ENCODE measurements at places on chromosomes 7 and 10.
A peak's percentile ranks its signal among the peaks of the same experiment; 100 is the strongest.

GRCh38 chr10:114181971-114182370 lies 2.8 kb downstream of the TDRD1 start:
- H3K27me3 ChIP-seq = peaks cover 10% of the 10 kb centered on the region
- no peak overlapping the region for H3K27ac ChIP-seq
- H3K4me3 ChIP-seq = no peak overlapping the region
- no peaks in the 10 kb centered on the region for H3K4me1 ChIP-seq

DNA sequence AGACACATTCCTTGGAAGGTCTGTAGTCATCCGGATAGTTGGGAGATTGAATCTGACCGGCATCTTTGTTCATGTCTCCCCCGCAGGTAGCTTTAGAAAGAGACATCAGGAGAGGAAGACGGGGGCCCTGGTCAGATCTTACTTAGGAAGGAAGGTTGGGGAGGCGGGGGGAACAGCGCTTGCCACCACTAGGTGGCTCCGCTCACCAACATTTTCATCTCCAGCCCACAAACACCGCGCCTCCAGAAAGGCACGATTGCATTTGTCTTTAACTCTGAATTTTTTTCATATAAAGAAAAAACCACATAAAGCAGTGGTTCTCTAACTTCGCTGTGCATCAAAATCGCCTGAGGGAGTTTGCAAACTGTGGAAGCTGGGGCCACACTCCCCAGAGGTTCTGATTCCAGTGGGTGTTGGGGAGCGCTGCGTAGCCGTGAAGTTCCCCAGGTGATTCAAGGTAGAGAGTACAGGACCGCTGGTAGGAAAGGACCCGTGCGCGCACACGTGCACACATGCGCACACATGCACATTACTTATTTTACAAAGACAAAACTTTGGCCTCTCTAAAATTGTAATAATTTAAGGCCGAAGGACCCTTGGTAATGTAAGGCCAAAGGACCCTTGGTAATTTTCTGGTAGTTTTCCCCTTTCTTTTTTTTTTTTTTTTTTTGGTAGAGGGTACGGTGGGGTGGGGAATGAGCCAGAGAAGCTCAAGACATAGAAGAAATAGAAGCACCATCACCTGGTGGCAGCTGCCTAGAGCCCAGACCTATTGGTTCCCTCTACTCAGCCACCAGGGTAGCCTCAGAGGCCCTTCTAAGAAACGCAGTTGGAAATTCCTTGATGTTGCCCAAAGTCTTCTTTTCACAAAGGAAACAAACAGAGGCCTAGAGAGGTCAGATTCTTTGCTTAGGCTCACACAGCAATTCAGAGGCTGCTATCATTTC lies 37.4 kb upstream of the OPALIN start:
- H3K27ac ChIP-seq = no peak overlapping the region
- no peaks in the 10 kb centered on the region for H3K4me1 ChIP-seq
- H3K36me3 ChIP-seq = no peaks in the 10 kb centered on the region
- H3K27me3 ChIP-seq = peaks cover 49% of the 10 kb centered on the region
- DNase-seq = peak; percentile 52
- no peak overlapping the region for H3K4me3 ChIP-seq

DNA sequence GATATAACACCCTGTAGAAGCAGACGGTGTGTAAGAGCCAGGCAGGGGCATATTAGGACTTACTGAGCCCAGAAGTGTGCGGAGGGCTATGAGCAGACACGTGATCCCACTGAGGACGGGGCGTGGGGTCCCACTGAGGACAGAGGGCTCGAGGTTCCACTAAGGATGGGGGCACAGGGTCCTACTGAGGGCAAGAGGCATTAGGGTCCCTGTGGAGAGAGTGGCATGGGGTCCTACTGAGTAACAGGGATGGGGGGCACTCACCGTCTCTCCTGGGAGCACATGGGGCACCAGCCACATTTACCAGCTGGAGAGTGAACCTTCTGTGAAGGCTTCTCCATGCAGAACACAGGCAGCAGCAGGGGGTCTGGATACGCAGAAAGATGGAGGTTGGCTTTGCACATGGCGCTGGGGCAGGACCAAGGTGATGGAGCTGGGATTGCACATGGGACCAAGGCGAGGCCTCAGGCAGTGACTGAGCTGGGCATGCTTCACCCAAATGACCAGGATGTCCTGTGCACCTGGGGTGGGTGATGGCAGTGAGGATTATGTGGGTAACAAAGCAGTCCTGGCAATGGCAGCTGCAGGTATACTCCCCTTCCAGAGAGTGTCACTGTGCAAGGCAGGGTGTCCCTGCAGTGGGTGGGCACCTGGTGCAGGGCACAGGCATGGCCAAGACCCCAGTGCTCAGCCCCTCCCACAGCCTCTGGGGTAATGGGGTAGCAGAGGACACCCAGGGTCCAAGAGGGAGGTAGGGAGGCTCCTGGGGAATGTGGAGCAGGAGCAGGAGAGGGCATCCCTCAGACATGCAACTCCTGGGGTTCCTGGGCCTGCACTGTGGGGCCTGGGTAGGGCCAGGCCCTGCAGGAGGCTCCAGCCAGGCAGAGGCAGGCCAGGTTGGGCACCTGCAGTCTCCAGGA lies 278.1 kb downstream of the TCERG1L start:
- DNase-seq = no peak
- no peak overlapping the region for H3K27ac ChIP-seq
- H3K4me3 ChIP-seq = no peak overlapping the region
- H3K27me3 ChIP-seq = no peaks in the 10 kb centered on the region

- no peak overlapping the region for H3K27ac ChIP-seq
- H3K27me3 ChIP-seq = peaks cover 44% of the 10 kb centered on the region
- no peak overlapping the region for H3K4me3 ChIP-seq
- no peaks in the 10 kb centered on the region for H3K36me3 ChIP-seq
These were observed 10.6 kb downstream of the ATP6V1F start for GRCh38 chr7:128873234-128873633.

GRCh38 chr7:8500286-8500685 lies 66.9 kb downstream of the NXPH1 start:
- no peak for DNase-seq
- H3K36me3 ChIP-seq = no peaks in the 10 kb centered on the region
- no peak overlapping the region for H3K27ac ChIP-seq
- no peaks in the 10 kb centered on the region for H3K27me3 ChIP-seq

DNA sequence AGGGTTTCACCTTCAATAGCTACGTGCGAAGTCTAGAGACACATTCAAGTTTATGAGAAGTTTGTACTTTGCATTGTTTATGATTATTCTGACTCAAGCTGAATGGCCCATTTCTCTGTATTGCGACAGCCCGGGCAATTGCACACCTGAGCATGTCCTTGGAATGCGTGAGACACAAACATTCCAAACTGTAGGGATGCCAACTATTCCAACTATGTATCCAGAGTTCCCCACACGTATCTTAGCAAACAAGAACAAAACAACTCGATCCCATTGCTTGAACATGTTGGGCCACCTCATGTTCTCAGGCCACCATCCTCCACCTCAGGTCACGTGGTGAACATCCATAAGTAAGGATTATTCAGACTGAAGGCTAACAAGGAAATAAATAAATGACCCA lies 51.4 kb upstream of the EGFR start:
- DNase-seq = no peak
- no peak overlapping the region for H3K4me3 ChIP-seq
- peaks cover 27% of the 10 kb centered on the region for H3K4me1 ChIP-seq
- no peaks in the 10 kb centered on the region for H3K27me3 ChIP-seq
- H3K36me3 ChIP-seq = peaks cover 11% of the 10 kb centered on the region

GRCh38 chr10:100670828-100671479 lies 74.4 kb upstream of the PAX2 start:
- H3K4me1 ChIP-seq = no peaks in the 10 kb centered on the region
- DNase-seq = no peak
- H3K27me3 ChIP-seq = peaks cover 32% of the 10 kb centered on the region
- H3K27ac ChIP-seq = no peak overlapping the region
- H3K4me3 ChIP-seq = no peak overlapping the region
- H3K36me3 ChIP-seq = no peaks in the 10 kb centered on the region

- no peak for DNase-seq
- H3K27ac ChIP-seq = peak overlapping the region; percentile 53
- H3K4me1 ChIP-seq = peaks cover 22% of the 10 kb centered on the region
These were observed 81.7 kb upstream of the GTF2I start for GRCh38 chr7:74575811-74576210.

DNA sequence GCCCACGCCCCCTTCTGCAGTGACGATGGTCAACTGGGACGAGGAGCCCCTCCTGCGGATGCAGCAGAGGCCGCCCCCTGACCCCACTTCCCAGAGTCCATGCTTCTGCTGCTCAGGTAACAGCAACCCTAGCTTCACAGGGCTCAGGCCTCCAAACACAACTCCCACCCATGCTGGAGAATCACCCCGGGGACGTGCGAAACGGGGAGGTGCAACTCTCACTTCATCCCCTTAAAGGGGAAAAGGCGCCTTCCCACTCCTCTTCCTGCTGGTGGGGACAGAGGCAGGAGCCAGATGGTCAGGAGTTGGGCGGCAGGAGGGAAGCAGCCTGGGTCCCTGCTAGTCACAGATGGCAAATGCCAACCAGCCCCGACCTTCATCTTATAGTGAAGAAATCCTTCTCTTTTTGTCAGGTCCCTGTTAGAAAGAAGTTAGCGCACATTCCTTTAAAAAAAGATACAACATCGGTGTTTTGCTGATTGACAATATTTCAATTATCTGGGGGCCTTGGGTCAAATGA lies 155.4 kb downstream of the DIP2C start:
- no peaks in the 10 kb centered on the region for H3K36me3 ChIP-seq
- H3K27me3 ChIP-seq = peaks cover 8% of the 10 kb centered on the region

- peaks cover 2% of the 10 kb centered on the region for H3K27me3 ChIP-seq
- no peak overlapping the region for H3K4me3 ChIP-seq
- peaks cover 74% of the 10 kb centered on the region for H3K4me1 ChIP-seq
These were observed 57.6 kb downstream of the TACR2 start for GRCh38 chr10:69359148-69359547.

DNA sequence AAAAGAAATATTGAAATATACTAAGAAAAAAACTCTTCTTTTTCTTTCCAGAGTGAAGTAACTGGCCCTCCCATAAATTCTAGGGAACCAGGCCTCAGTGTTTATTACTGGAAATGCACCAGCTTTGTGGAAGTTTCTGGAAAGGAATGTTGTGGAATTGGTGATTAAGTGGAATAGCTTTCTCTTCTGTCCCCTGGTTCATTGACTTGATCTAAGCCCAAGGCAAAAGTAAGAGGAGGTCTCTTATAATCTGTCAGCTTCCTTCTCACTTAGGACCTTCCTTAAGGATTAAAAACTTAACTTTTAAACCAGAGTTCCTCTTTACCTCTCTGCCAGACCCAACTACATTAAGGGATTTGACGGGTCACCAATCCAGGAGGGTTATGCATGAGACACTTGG lies 266.2 kb downstream of the SLC25A13 start:
- no peaks in the 10 kb centered on the region for H3K4me1 ChIP-seq
- no peak for DNase-seq
- no peak overlapping the region for H3K4me3 ChIP-seq
- peaks cover 2% of the 10 kb centered on the region for H3K27me3 ChIP-seq
- H3K36me3 ChIP-seq = no peaks in the 10 kb centered on the region

DNA sequence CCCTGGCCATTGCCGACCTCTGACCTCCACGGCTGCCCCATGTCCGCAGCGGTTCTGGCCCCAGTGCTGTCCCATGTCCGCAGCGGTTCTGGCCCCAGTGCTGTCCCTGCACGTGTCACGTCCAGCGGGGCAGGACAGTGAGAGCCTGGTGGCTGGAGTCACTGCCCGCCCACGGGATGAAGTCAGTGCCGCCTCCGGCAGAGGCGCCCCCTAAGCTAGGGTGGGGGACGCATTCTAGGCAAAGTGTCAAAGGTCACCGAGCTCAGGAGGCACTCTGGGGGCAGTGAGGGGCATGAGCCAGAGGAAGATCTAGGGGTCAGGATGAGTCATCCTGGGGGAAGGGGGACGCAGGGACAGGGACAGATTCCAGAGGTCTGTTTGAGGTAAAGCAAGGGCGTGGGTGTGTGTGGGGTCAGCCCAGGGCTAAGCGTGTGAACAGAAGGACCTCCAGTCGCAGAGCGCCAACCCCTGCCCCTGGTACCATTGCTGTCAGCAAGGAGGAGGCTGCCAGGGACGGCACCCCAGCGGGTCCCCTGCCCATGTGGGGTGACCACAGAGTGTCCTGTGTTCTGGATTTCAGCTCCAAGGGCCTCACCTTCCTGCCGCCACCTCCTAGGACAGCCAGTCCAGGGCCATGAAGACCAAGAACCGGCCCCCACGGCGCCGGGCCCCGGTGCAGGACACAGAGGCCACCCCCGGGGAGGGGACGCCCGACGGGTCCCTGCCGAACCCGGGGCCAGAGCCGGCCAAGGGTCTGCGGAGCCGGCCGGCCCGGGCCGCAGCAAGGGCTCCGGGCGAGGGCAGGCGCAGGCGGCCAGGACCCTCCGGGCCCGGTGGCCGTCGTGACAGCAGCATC lies 665 bp downstream of the BHLHA15 start:
- H3K4me3 ChIP-seq = no peak overlapping the region
- H3K36me3 ChIP-seq = no peaks in the 10 kb centered on the region
- no peak overlapping the region for H3K27ac ChIP-seq
- H3K4me1 ChIP-seq = no peaks in the 10 kb centered on the region

Data from HFFc6 (cell line).